ENCODE measurements at places on chromosomes 1 and 21. TPM values are rescaled to one million over a fixed set of nuclear protein-coding genes. Genes with fewer than 3 reads are reported as not detected.

Gene ZNF281
- 22.9 TPM for total RNA-seq

Gene PCP4L1
- total RNA-seq: not detected

GRCh38 chr1:23403038-23403336 is 21.6 kb downstream of the TCEA3 start:
- H3K4me1 ChIP-seq: peaks cover 27% of the 10 kb centered on the region
- no peaks in the 10 kb centered on the region for H3K27me3 ChIP-seq
- H3K36me3 ChIP-seq: no peaks in the 10 kb centered on the region
- H3K4me3 ChIP-seq: no peak overlapping the region

- DNase-seq: no peak
- no peak overlapping the region for H3K27ac ChIP-seq
- no peaks in the 10 kb centered on the region for H3K4me1 ChIP-seq
- H3K27me3 ChIP-seq: no peaks in the 10 kb centered on the region
- no peak overlapping the region for H3K4me3 ChIP-seq
Measured at GRCh38 chr1:32040711-32041110, 27.0 kb downstream of the KHDRBS1 start.

GRCh38 chr1:59669752-59670312 is 144.9 kb upstream of the HOOK1 start:
- H3K27ac ChIP-seq: no peak overlapping the region
- no peak overlapping the region for H3K4me3 ChIP-seq
- no peaks in the 10 kb centered on the region for H3K4me1 ChIP-seq
